ENCODE measurements at places on chromosomes 1 and 21.
A peak's percentile ranks its signal among the peaks of the same experiment; 100 is the strongest.

GRCh38 chr21:45288441-45288841 lies 746 bp upstream of the POFUT2 start:
- DNase-seq = no peak

- no peak for DNase-seq
Observed at GRCh38 chr1:68908316-68908715, 411.4 kb upstream of the DEPDC1 start.

DNA sequence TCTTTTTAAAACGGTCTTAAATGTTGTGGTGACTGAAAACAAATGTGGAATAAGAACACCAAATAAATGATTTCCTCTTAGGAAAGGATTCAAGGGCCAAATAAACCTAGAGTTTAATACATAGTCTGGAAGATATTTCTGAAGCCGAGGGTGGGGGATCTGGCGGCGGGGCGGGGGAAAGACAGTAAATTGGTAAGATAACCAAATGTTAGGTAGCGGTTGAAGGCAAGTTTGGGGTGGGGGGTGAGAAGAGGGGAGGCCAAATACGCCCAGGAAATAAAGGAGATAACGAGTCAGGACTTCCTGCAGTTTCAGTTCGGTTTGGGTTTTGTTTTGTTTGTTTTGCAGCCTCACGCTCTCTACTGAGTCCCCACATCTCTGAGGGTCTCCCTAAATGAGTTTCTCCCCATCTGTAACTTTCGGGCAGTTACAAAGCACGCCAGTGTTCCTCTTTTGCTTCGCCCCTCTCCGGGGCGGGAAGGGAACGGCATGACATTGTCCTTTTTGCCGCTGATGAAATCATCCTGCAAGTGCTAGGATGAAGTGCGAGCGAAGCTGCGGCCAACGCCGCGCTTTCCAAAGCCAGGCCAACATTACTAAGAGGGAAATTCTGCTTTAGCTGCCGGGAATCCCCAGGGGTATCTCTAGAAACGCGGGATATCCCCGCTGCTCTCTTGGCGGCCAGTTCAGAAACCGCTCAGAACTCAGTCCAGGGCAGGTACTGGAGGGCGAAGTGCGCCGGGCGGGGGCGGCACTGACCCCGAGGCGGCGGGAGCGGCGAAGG lies 844 bp downstream of the NIBAN1 start:
- no peak for DNase-seq

DNA sequence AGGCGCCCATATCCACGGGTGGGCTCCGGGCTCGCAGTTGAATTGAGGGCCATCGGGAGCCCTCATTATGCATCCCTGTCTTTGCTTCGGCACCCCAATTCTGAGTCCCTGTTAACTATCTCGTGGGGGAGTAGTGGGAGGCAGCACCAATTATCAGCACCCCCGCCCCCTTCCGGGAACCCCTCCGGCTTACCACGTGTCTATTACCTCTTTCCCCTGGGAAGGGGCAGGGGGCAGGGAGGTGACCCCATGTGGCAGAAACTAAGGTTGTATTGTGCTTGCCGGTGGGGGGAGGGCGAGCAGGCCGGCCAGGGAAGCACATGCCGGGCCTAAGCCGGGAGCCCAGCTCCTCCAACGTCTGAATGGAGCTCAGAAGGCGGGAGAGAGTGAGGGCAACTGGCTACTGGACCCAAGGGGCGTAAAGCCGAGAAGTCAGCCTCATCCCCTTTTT lies 1.0 kb downstream of the LIN28A start:
- DNase-seq = no peak

GRCh38 chr1:29289493-29289892 lies 53.2 kb downstream of the PTPRU start:
- DNase-seq = no peak

GRCh38 chr1:214416417-214416816 lies 135.0 kb downstream of the PTPN14 start:
- DNase-seq = no peak

GRCh38 chr1:56448529-56449300 lies 130.6 kb downstream of the PLPP3 start:
- DNase-seq = peak; percentile 58

- peak; percentile 87 for DNase-seq
Observed at GRCh38 chr1:224513787-224514209, 79.2 kb upstream of the WDR26 start.

- no peak for DNase-seq
Observed at GRCh38 chr1:96722958-96723357, 1.4 kb downstream of the PTBP2 start.

GRCh38 chr21:32237021-32237420 lies 41.8 kb downstream of the MIS18A start:
- DNase-seq = no peak

DNA sequence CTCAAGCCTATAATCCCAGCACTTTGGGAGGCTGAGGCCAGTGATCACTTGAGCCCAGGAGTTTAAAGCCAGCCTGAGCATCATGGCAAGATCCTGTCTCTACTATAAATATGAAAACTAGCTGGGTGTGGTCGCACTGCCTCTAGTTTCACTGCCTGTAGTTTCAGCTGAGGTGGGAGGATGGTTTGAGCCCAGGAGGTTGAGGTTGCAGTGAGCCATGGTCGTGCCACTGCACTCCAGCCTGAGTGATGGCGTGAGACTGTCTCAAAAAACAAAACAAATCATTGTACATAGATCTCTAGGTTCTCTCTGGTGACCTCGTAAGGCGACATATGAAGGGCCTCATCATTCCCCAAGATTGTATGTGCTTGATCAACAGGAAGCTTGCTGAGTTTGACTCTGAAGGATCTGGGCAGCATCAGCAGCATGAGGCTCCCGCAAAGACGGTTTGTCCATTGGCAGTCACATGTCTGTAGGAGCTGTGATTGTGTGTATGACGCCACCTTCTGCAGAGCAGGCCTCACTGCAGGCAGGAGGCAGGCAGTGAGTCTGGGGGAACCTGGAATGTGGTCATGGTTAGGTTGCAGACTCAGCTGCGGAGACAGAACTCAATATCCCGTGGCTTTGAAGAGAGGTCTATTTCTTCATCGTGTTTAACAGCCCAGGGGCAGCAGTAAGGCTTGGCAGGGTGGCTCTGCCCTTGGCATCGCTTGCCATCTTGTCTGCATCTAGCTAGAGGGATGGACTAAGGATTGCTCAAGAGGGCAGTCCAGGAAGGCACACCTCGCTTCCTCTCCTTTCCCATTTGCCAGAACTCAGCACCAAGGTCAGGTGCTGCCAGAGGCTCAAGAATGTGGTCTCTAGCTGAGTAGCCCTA lies 14.0 kb downstream of the ATP5PO start:
- DNase-seq = peak; percentile 49

- no peak for DNase-seq
Observed at GRCh38 chr1:24124980-24125379, 13.0 kb upstream of the MYOM3 start.

DNA sequence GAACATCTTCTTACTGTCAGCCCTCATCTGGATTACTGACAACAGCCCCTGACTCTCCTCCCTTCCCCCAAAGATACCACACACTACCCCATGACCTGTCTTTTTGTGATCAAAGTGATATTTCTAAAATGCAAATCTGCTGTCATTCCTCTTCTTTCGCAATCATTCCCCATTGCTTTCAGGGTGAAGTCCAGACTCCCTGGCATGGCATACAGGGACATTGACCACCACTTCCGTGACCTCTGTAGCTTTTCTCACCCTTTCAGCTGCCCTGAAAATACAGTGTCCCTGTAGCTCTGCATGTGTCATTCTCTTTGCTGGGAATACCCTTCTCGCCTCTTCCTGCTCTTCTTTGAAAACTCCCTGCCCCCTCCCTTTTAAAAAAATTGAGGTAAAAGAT lies 4.1 kb downstream of the SERINC2 start:
- no peak for DNase-seq

DNA sequence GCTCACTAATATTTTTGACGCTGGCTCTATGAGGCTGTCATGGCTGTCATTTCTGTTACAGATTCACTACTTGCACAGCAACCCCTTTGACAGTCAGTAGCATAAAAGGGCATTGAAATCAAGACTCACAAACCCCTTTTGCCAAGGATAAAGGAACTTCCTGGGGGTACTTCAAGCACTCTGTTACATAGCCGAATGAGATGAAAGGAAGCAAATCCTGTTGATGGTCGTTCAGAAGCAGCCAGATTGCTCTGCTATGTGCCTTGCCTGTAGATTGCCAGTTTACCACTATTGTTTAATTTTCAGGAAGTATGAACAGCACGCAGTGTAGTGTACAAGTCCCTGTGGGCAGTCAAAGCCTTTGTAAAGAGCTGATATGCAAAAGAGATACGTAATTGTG lies 296.2 kb downstream of the LRRIQ3 start:
- no peak for DNase-seq

DNA sequence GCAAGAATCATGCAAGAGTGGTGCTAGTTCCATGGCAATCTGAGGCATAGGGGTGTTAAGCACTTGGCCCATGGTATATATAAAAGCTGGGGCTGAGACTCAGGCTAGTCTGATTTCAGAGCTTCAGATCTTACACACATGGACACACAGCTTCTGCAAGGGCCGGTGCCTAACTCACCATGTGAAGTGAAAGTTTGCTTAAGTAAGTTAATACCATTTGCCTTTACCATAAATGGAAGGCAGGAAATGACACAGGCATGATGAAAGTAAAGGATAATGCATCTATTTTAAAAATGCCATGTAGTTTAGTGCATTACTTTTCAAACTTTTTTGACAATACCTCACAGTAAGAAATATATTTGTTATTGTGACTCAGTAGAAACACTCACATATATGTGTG lies 122.6 kb downstream of the KCNJ6 start:
- no peak for DNase-seq

DNA sequence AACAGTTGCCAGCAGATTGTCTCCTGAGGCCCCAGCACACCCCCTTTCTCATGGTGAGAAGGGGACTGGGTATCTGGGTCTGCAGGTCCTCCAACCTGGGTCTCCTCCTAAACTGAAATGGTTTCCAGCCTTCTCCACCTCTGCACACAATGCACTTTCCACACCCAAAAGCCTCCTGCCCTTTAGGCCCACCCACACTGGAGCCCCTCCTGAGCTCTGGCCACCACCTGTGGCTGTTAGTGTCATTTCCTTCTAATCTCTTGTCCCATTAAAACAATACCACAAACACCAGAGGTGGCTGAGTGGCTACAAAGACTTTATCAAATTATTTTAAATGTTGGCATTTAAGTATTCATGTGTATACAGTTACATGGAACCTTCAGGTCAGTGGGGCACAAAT lies 11.5 kb downstream of the GPR3 start:
- no peak for DNase-seq

DNA sequence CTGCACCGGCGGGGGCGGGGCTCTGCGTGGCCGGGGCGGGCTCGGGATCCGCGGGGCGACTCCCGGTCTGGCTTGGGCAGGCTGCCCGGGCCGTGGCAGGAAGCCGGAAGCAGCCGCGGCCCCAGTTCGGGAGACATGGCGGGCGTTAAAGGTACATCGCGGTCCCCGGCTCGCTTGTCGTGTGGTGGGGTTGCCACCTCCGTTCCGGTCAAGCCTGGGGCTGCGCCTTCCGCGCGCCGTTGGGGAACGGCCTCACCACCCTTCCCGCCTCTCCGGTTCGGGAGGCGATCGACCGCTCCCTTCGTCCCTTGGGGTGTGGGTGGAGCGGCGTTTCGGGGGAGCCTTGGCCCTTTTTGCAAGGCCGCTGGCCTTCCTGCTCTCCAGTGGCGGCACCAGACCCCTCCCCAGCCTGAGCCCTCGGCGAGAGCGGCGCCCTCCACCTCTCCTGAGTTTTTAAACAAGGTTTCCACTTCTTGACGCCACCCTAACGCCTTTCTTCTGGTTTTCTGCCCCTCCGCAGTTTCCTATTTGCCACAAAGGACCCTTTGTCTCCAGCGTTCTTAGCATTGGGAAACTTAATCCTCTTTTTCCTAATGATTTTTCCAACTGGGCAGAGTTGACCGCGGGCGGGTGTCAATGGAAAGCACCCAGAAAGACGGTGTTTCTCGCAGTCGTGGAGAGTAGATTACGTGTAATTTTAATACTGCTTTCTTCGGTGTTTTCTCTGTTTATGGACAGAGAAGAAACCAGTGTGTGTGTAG lies at the start of the genes LEPR and LEPROT:
TSS of gene LEPR (plus strand) at position 79 of the 761 bp plus-strand sequence. CDS start 144,898 bp downstream, outside the sequence.
TSS of gene LEPROT (plus strand) at position 79 of the 761 bp plus-strand sequence. CDS start at position 136, 57 bp downstream.
- DNase-seq = no peak

DNA sequence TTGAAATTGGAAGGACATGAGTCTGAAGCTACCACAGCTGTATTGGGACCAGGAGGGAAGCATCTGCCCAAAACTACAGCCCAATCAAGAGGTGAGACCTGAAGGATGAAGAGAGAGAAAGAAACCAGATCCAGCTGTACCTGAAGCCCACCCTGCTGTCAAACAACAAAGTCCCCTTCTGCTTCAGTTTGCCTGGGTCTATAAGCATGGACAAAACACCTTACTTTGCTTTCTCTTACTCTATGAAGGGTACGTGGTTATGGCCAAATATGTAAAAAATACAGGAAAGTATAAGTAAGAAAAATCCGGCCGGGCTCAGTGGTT lies 26.4 kb downstream of the TOMM20 start:
- no peak for DNase-seq

- no peak for DNase-seq
Observed at GRCh38 chr1:100348549-100349144, 3.7 kb upstream of the CDC14A start.

- DNase-seq = peak; percentile 37
Observed at GRCh38 chr1:20726118-20726911, 6.2 kb downstream of the SH2D5 start.

- no peak for DNase-seq
Observed at GRCh38 chr21:26806801-26807295, 38.4 kb downstream of the ADAMTS1 start.

DNA sequence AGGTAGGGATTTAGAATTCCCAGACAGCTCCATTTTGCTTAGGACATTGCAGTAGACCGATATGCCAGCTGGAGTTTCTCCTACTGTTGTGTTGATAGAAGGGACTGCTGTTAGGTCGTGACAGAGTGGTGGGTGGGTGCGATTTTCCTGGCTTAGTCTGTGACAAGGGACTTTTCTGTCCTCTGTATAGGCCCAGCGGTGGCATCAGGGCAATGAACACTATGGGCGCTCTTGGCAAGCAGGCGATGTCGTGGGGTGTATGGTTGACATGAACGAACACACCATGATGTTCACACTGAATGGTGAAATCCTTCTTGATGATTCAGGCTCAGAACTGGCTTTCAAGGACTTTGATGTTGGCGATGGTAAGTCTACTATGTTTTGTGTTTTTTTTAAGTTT lies 321.8 kb downstream of the ZP4 start:
- no peak for DNase-seq

DNA sequence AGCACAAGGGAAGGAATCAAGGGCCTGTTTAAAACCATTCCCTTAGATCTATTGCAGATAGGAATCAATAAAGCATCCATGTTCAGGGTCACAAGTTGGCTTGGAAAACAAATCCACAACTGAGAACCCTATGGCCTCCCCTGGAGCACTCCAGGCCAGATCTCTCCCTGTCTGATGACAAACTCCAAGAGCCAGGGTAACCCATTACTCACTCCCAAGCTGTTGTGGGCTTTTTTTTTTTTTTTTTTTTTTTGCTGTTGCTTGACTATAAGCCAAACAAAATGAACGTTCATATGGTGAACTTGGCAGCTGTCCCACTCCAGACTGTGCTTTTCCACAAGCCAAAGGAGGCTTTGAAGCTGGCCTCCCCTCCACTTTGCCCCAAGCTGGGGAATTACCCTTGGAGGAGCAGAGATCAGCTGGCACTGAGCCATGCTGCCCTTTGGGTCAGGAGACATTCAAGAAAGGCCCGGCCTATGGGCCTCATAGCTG lies 35.7 kb upstream of the VAV3 start:
- DNase-seq = no peak

- DNase-seq = no peak
Observed at GRCh38 chr21:18023157-18023556, 204.0 kb upstream of the C21orf91 start.

Measured in Peyer's patch (tissue), 4 donors.